ENCODE measurements at places on chromosomes 7 and 10. TPM values are rescaled to one million over a fixed set of nuclear protein-coding genes. Genes with fewer than 3 reads are reported as not detected.

- peaks cover 6% of the 10 kb centered on the region for H3K4me1 ChIP-seq
- peaks cover 12% of the 10 kb centered on the region for H3K36me3 ChIP-seq
- H3K27ac ChIP-seq, result no peak overlapping the region
- no peak overlapping the region for H3K4me3 ChIP-seq
- peak; percentile 60 for DNase-seq
- H3K27me3 ChIP-seq, result no peaks in the 10 kb centered on the region
Observed at GRCh38 chr7:103106005-103106702, 31.2 kb downstream of the ARMC10 start.

GRCh38 chr7:107960272-107960671 lies 42.7 kb downstream of the LAMB1 start:
- H3K27ac ChIP-seq, result no peak overlapping the region
- no peak overlapping the region for H3K4me3 ChIP-seq
- H3K4me1 ChIP-seq, result peaks cover 4% of the 10 kb centered on the region
- H3K36me3 ChIP-seq, result no peaks in the 10 kb centered on the region
- H3K27me3 ChIP-seq, result no peaks in the 10 kb centered on the region

DNA sequence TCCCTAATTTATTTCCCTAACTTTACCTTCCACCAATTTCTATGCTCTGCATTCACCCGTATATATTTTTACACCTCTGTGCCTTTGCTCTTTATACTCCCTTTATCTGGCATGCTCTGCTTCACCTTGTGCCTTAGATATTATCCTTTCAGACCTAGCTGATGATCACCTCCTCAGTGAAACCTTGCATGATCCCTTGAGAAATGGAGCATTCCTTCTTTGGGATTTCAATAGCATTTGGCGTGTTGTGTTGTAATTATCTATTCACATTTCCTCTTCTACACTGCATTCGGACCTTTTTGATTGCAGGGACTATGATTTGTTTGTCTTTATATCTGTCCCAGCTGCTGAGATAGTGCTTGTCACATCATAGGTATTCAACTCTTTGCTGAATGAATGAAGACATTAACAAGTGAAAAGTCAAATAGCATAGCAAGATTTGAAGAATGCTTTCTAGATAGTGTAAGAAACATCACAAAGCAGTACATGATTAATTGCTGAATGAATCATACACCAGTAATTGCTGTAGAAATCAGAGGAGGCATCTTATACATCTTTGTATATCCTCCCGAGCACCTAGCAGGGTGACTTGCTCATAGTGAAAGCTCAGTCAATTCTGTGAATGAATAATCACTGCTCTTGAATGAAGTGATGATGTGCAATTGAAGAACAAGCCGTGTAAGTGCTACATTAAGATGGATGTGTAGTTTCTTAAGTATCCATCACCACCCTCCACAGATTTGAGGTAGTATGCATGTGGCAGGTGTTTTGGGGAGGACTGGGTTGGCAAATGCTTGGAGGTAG lies 2.0 kb upstream of the TM9SF3 start:
- H3K4me3 ChIP-seq, result no peak overlapping the region
- H3K27ac ChIP-seq, result no peak overlapping the region
- DNase-seq, result no peak
- H3K36me3 ChIP-seq, result no peaks in the 10 kb centered on the region
- H3K27me3 ChIP-seq, result no peaks in the 10 kb centered on the region

GRCh38 chr7:69399401-69399800 lies 198.9 kb upstream of the AUTS2 start:
- no peak overlapping the region for H3K27ac ChIP-seq
- no peaks in the 10 kb centered on the region for H3K36me3 ChIP-seq
- H3K27me3 ChIP-seq, result no peaks in the 10 kb centered on the region
- H3K4me3 ChIP-seq, result no peak overlapping the region
- no peaks in the 10 kb centered on the region for H3K4me1 ChIP-seq

GRCh38 chr7:123199883-123200282 lies at the start of gene SLC13A1:
TSS of gene SLC13A1 (minus strand) at chr7:123199969. CDS start at chr7:123199946, 23 bp downstream.
- H3K27ac ChIP-seq, result no peak within 1 kb of the TSS
- H3K4me1 ChIP-seq, result no peaks in the 10 kb centered on the region
- no peak for DNase-seq
- no peaks in the 10 kb centered on the region for H3K27me3 ChIP-seq
- H3K36me3 ChIP-seq, result no peaks in the 10 kb centered on the region

DNA sequence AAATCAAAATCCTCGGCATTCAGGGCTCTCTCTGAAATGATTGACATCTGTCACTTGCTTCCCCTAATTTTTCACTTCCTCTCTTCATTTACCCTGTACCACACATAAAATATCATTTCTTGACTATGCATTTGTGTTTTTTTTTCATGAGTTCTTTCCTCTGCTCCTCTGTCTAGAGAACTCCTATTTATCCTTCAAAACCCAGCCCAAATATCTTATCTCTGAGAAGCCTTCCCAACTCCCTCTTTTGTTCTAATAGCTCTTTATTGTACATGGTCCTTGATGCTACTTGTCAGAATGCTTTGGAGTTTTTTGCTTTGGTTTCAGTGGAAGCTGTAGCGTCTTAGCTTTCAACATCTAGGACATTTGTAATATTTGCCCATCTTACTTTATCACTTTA lies 190.2 kb upstream of the CTBP2 start:
- no peaks in the 10 kb centered on the region for H3K27me3 ChIP-seq
- no peak overlapping the region for H3K27ac ChIP-seq
- no peaks in the 10 kb centered on the region for H3K36me3 ChIP-seq
- no peaks in the 10 kb centered on the region for H3K4me1 ChIP-seq
- H3K4me3 ChIP-seq, result no peak overlapping the region

DNA sequence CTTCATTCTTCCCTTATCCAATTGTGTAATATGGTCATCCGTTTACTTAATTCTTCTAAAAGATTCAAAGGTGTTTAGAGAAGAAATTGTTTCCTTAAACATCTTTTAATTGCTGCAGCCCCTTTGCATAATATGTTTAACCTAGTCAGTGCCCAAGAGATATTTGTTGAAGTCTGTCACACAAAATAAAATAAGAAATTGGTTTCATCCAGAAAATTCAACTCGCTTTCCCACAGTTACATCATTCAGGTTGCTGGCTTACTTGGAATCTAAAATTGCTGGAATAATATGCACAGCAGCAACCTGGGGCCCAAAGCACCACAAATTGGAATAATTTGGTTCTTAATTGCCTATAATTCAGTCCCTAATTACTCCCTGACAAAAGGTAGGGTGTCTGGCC lies 155.1 kb upstream of the ETV1 start:
- no peaks in the 10 kb centered on the region for H3K27me3 ChIP-seq
- H3K4me1 ChIP-seq, result no peaks in the 10 kb centered on the region
- H3K36me3 ChIP-seq, result no peaks in the 10 kb centered on the region
- no peak for DNase-seq

The CDHR1 gene
- total RNA-seq, result 2.8 TPM

The GRID1 gene
- total RNA-seq, result 4.9 TPM

The KNDC1 gene
- total RNA-seq, result 49.5 TPM

GRCh38 chr7:75623390-75624133 lies 115.2 kb downstream of the HIP1 start:
- peak; percentile 26 for DNase-seq
- no peaks in the 10 kb centered on the region for H3K36me3 ChIP-seq
- no peak overlapping the region for H3K4me3 ChIP-seq
- H3K4me1 ChIP-seq, result peaks cover 8% of the 10 kb centered on the region

GRCh38 chr10:123491364-123491763 lies 174.8 kb upstream of the GPR26 start:
- H3K4me1 ChIP-seq, result no peaks in the 10 kb centered on the region
- no peaks in the 10 kb centered on the region for H3K36me3 ChIP-seq
- H3K27ac ChIP-seq, result no peak overlapping the region
- H3K27me3 ChIP-seq, result peaks cover 5% of the 10 kb centered on the region
- DNase-seq, result no peak
- H3K4me3 ChIP-seq, result no peak overlapping the region

- no peak overlapping the region for H3K4me3 ChIP-seq
- H3K27me3 ChIP-seq, result peaks cover 21% of the 10 kb centered on the region
- H3K27ac ChIP-seq, result no peak overlapping the region
- no peaks in the 10 kb centered on the region for H3K36me3 ChIP-seq
- H3K4me1 ChIP-seq, result peaks cover 9% of the 10 kb centered on the region
- no peak for DNase-seq
Observed at GRCh38 chr10:101290431-101290830, 61.2 kb upstream of the LBX1 start.

DNA sequence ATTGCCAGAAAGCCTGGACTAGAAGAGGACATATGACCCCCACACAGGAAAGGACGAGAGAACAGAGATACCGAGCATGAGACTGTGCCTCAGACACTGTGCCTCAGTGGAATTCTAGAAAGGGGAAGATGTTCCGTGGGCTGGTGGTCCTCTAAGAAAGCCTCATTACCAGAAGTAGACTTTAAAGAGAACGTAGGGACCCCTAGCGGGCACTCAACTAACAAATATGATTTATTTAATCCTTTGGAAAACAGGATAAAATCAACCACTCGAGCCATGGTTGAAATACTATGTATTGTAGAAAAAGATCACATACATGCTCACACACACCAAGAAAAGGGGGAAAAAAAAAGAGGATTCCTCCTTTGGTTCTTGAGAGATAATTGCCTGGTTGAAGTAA lies 701.2 kb upstream of the SORCS1 start:
- DNase-seq, result no peak
- no peaks in the 10 kb centered on the region for H3K27me3 ChIP-seq
- H3K4me3 ChIP-seq, result no peak overlapping the region
- no peaks in the 10 kb centered on the region for H3K4me1 ChIP-seq
- no peaks in the 10 kb centered on the region for H3K36me3 ChIP-seq

GRCh38 chr7:121313793-121314676 lies 14.8 kb upstream of the WNT16 start:
- H3K27ac ChIP-seq, result no peak overlapping the region
- H3K4me3 ChIP-seq, result no peak overlapping the region
- H3K36me3 ChIP-seq, result no peaks in the 10 kb centered on the region
- DNase-seq, result no peak
- H3K4me1 ChIP-seq, result no peaks in the 10 kb centered on the region

GRCh38 chr10:94493463-94493862 lies 52.1 kb upstream of the HELLS start:
- H3K27me3 ChIP-seq, result no peaks in the 10 kb centered on the region
- no peak overlapping the region for H3K27ac ChIP-seq
- no peak overlapping the region for H3K4me3 ChIP-seq

The SMO gene
- 17.3 TPM for total RNA-seq

The NUTM2B gene
- not detected for total RNA-seq

The SLC13A4 gene
- total RNA-seq, result not detected

DNA sequence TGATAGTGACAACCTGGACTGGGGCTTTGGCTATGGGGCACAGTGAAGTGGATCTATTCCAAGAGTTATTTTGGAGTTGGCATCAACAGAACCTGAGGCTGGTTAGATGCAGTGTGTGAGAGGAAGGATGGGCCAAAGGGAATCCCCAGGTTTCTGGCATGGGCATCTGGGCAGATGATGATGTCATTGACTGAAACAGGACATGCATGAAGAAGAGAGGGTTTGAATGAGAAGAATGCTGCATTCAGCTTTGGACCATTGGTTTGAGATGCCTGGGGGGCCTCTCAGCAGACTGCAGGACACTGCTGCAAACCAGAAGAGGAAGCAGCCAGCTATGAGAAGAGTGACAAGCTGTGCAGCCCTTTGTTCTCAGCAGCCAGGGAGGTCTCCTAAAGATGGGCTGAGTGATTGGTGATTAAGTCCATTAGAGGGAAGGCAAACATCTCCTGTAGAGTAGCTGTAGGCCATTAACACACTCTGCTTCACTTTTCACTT lies 23.1 kb upstream of the PIK3CG start:
- H3K27ac ChIP-seq, result no peak overlapping the region
- H3K27me3 ChIP-seq, result no peaks in the 10 kb centered on the region
- no peaks in the 10 kb centered on the region for H3K4me1 ChIP-seq
- DNase-seq, result no peak

DNA sequence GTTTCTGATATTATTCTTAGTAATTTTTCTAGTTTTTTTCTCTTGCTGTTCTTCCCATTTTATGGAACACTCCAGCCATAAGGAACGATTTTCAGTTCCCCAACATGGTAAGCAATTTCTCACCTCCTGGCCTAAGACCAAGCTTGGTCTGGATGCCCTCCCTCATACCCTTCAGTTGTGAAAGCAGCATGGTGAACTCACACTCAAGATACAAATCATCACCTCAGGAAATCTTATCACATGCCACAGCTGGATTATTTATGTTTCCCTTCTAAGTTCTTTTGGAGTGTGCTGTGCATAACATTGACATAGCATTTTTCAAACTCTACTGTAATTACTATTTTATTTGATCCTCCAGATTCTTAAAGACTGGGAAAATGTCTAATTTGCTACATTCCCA lies 216.6 kb downstream of the AGMO start:
- DNase-seq, result no peak
- no peaks in the 10 kb centered on the region for H3K4me1 ChIP-seq
- no peaks in the 10 kb centered on the region for H3K27me3 ChIP-seq
- H3K36me3 ChIP-seq, result no peaks in the 10 kb centered on the region

GRCh38 chr10:3173171-3173878 lies 743 bp upstream of the PITRM1 start:
- peaks cover 27% of the 10 kb centered on the region for H3K4me1 ChIP-seq
- H3K27me3 ChIP-seq, result no peaks in the 10 kb centered on the region
- DNase-seq, result no peak
- H3K27ac ChIP-seq, result peak overlapping the region; percentile 13
- H3K4me3 ChIP-seq, result peak overlapping the region; percentile 40

DNA sequence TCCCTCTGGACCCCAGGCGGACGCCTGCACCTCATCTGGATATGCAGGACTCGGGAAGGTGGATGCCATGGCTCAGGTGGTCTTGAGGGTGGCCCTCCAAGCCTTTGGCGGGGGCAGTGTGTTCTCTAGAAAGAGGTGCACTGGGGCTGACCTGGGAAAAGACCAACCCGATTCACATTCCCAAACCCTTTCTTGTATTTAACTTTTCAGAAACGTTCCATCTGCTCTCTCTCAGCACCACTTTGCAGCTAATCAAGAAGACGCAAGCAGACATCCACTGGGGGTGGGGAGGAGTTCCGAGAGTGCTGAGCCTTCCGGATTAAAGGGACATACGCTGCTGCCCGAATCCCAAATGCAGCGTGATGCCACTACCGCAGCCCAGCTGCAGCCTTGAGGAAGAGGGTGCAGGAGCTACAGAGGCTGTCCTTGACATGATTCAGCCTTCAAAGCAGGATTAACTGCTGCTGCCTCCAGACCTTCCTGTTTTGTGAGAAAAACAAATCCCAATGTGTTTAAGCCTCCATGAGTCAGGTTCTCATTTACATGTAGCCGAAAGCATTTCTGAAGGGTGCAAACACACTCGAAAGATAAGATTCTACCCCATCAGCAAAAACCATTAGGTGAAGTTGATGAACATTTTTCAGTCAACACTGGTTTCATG lies 39.9 kb downstream of the RBM17 start:
- H3K36me3 ChIP-seq, result no peaks in the 10 kb centered on the region
- peak; percentile 77 for DNase-seq
- H3K27me3 ChIP-seq, result no peaks in the 10 kb centered on the region
- H3K27ac ChIP-seq, result peak overlapping the region; percentile 41
- H3K4me3 ChIP-seq, result no peak overlapping the region
- H3K4me1 ChIP-seq, result peaks cover 12% of the 10 kb centered on the region

GRCh38 chr10:59303018-59303417 lies 59.3 kb downstream of the FAM13C start:
- no peaks in the 10 kb centered on the region for H3K36me3 ChIP-seq
- H3K27me3 ChIP-seq, result no peaks in the 10 kb centered on the region
- H3K27ac ChIP-seq, result no peak overlapping the region
- no peak overlapping the region for H3K4me3 ChIP-seq

GRCh38 chr10:72309290-72310240 lies 35.8 kb downstream of the DDIT4 start:
- no peak for DNase-seq
- no peak overlapping the region for H3K4me3 ChIP-seq
- H3K36me3 ChIP-seq, result no peaks in the 10 kb centered on the region
- H3K4me1 ChIP-seq, result peaks cover 49% of the 10 kb centered on the region
- H3K27ac ChIP-seq, result peak overlapping the region; percentile 86

The ANKRD61 gene
- total RNA-seq, result 0.22 TPM

The ACBD7 gene
- total RNA-seq, result not detected

All from adrenal gland (tissue), 19 donors.